ENCODE measurements at places on chromosomes 12 and 14.
A peak's percentile ranks its signal among the peaks of the same experiment; 100 is the strongest.

GRCh38 chr12:27627123-27627852, 69.0 kb upstream of the REP15 start:
- peak; percentile 89 for DNase-seq

GRCh38 chr14:105888784-105889665, 362.6 kb downstream of the TMEM121 start:
- DNase-seq = no peak

GRCh38 chr12:39620659-39621658, 1.4 kb upstream of the ABCD2 start:
- DNase-seq = peak; percentile 16

GRCh38 chr14:76293221-76293620, 82.7 kb upstream of the ESRRB start:
- DNase-seq = no peak

DNA sequence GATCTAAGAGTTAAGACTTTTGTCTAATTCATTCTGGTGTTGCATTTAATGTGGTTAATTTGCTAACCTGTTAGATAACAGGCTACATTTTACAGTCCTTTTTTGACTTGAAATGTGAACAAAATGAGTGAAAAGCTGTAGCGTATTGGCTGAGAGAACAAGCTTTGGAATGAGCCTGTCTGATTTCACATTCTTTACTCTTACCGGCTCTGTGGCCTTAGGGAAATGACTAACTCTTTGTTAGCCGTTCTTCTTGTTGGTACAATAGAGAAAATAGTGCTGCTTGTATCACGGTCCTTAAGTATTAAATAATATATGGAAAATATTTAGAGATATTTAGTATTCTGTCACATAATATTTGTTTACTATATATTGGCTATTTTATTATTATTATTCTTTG, 1.9 kb downstream of the MNAT1 start:
- DNase-seq = peak; percentile 79

GRCh38 chr12:14613718-14614117, 46.0 kb upstream of the PLBD1 start:
- no peak for DNase-seq

GRCh38 chr12:24776861-24777260, 172.0 kb downstream of the BCAT1 start:
- peak; percentile 16 for DNase-seq

DNA sequence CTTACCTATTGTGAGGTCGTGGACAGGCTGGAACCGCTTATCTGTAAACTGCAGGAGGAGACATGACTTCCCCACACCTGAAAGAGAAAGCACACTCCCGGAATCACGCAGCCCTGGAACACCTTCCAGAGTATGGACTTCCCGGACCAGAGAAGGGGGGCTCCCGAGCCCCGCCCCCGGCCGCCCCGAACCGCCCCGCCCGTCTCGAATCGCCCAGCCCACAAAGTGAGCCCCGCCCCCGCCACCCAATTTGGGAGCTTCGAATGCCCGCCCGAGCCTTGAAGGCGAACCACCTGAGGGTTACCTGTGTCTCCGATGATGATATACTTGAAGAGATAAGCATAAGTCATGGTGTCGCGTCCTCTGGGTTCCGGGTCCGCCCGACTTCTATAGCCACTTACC, 235 bp downstream of the RAB2B start:
- peak; percentile 89 for DNase-seq

DNA sequence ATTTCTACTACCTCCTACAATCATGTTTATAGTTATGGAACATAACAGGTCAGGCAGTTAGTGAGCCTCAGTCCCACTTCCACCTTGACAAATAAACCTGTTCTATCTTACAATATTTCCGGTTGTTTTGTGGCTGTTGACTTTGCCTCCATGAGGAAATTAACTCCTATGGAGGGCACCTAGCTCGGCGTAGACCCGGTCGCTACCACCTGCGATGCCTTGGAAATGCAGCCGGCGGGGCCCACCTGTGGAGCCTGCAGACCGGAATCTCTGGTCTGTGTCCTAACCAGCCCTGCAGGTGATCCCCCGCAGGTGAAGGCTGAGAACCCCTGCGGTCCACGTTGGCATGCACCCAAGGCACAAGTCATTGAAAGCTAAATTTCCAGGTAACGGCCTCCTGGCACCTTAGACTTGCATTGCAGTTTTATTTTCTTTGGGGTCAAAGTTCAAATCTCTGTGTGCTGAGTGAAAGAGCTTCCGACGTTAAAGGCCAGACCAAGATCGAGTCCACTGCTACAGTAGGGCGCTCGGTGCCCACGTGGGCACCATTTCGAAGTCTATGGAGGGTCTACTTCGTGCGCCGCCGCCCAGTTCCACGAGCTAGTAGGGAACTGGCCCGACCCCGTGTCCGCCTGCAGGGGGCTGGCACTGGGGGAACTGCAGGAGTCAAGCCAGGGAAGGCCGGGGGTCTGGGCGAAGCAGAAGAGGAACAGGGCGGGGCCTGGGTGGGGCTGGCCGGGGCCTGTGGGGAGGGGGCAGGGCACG, 782 bp upstream of the PIWIL1 start:
- no peak for DNase-seq

DNA sequence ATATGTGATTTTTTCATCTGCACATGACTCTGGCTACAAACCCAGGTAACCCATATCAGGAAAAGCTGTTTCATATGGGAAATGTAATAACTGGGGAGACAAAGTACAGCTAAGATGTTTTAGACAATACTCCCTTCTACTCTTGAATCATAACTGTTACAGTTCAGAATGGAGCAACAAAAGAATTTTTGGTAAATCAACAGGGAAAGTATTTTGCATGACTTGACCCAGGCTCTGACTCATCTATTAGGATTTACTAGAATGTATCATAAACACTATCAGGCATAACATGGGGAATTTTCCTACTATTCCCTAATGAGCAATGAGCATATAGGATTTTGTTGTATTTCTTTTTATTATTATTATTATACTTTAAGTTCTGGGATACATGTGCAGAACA, 553.0 kb downstream of the SLC16A7 start:
- DNase-seq = peak; percentile 69

DNA sequence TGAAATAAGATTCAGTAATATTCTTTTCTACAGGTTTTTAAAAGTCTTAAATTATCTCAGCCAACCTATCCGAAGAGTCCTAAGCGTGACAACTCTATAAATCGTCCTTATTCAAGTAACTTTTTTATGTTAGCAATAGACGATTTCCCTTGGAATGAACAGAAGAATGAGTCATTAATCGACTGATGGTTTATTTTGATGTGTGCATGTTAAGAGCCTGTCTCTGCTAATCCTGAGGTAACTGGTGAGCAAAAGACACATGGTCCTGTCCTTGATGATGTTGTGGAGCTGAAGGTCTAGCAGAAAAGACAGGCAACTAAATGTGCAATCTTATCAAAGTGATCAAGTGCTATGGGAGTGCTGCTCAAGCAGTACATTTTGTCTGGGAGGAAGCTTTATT, 80.4 kb downstream of the DAAM1 start:
- no peak for DNase-seq

- DNase-seq = peak; percentile 85
These were observed at the start of gene C14orf93 for GRCh38 chr14:23009939-23010726. Gene C14orf93 (minus strand): TSS chr14:23010143. CDS start chr14:22999023, 11,120 bp downstream.

DNA sequence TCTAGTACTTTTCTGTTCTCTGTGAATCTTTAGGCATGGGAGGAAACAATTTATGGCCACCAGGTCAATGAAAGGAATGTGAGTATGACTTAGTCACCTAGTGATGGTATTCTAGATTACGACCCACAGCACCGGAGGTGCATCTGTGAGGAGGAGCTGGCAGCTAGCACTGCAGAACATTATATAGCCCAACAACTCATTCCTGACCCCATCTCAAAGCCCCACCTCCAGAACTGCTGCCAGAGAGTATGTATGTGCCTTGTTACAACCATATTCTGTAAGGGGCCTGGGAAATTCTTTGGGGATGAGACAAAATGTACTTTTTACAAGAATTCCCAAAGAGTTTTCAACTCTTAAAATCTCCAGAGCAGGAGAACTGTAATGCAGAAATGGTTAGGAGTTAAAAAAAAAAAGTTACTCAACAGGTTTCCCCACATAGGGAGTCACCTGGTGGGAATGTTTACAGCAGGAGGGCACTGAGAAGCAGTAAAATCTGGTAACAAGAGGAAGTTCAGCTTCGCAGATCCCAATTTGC, 34.9 kb upstream of the CERS5 start:
- peak; percentile 72 for DNase-seq

DNA sequence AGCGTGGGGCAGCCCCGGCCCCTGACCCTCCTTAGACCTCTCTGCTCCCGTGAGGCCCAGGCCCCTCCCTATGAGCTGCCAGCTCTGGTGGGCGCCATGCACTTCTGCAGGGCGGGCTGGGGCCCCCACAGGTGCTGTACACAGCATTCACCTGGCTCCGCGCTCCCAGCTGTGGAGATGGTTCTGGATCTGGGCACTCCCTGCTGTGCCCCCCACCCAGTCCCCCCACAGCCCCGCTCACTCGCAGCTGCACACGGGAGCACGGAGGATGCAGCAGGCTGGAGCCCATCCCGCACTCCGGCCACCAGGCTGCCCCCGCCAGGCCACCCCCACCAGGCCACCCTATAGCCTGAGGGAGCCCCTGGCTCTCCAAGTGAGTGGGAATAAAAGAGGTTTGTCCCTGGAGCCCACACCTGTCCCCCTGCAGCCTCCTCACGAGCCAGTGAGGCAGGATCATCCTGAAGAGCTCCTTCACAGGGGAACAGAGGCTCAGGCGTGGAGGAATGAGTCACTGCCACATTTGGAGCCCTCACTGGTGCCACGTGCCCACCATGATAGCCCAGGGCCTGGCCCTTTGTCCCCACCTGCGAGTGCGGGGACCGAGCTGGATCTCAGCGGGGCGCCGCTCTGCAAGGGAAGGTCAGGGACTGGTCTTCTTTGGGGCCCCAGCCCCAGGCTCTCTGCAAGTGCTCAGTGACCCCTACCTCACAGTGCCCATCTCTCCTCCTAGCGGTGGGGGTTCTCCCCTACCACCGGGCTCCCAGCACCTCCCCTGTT, 1.9 kb downstream of the ADSS1 start:
- no peak for DNase-seq

- DNase-seq = peak; percentile 31
These were observed 127.9 kb downstream of the EFCAB11 start for GRCh38 chr14:89826596-89826995.

- peak; percentile 4 for DNase-seq
These were observed 25.1 kb downstream of the SLC4A8 start for GRCh38 chr12:51449580-51450246.

- no peak for DNase-seq
These were observed 128.1 kb downstream of the PRKD1 start for GRCh38 chr14:29799464-29800095.

DNA sequence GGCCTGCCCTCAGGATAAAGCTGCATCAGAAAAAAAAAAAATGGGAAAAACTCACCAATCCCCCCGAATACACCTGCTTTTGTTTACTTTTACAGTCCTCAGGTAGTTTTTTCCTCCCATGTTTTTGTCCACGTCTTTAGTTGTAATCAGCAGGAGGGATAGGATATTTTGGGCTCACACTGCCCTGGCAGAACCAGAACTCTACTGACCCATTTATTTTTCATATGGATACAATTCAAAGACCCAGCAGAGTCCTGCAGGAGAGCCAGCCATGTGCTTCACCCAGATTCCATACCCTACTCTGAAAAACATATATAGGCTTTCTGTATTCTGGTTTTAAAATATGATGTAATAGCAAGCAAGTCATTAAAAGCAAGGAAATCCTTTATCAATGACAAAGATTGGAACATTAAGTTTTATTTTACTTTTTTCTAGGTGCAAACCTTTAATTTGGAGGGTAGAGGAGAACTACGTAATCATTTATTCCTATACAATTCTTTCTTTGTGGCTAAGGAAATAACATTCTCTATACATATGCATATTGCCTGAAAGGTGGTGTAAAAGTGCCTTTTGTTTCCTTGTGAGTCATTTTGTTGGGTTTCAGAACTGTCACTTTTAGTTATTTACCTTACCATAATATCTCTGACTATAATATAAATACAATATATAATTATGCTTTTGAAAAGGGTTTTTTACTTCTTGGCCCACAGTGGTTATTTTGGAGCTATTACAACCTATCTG, 19.1 kb downstream of the DACT1 start:
- no peak for DNase-seq

GRCh38 chr12:3961591-3961990, 88.4 kb upstream of the PARP11 start:
- no peak for DNase-seq

DNA sequence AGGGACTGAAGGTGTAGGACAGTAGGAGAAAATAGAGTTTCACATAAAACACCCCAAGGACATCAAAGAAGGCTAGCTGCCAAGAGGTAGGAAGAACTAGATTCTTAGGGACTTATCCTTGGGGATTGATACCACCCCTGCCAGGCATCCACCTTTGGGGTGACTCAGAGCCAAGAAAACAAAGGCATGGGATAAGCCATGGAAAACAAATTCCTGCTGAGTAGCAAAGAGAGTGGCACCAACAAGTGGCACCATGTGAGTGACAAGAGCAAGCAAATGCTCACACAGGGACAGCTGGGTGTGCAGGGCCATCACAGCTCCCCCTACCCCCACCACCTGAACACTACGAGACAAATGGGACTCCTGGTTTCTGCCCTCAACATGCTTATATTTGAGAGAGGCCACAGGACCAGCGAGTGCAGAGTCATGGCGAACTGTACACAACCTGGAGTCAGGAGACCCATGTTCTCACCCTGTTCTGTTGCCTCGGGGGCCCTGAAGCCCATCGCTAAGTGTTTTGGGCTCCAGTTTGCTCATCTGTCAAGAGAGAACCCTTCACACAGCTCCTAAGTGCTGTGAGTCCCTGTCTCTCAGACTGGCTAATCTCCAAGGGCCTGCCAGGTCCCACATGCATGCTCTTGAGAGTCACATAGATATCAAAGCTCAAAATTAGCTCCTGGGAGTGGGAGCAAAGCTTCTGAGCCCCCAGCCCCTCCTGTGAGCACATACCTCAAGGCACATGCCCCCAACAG, 91.9 kb downstream of the DPF3 start:
- no peak for DNase-seq

DNA sequence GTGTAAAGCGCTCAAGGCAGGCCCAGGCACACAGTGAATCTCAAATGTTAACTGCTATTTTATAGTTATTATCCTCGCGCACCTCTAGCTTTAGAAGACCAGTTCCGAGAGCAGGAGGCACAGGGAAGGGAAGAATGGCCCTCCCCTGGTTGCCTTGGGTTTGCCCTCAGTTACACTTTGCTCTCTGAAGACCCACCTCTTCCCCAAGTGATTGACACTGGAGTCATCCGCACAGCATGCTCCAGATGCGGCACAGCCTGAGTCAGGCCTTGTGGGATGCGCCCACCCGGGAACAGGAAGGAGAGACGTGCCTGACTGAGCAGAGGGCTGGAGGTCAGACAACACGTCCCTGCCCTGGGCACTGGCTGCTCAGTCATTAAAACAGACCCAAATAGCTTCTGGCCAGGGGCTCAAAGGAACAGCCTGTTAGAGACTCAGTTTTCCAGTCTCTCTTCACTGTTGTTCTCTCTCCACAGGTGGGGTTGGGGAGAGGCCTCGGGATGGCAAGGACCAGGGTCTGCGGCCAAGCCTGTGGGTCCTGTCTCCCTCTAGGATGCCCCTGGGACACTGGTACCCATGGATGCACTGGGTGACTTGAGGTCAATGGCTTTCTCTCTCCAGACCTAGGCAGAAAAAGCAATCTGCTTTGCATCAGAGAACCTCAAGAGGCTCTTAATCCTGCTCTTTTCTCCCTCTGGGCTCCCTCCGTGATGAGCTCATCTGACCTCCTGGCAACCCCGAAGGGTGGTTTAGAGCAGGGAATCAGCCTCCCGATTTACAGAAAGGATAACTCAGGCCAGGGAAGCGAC, 13.6 kb upstream of the MLXIP start:
- DNase-seq = peak; percentile 76

All from astrocyte of the hippocampus (primary cell).